ENCODE measurements at places on chromosomes 12 and 14. TPM values are rescaled to one million over a fixed set of nuclear protein-coding genes. Genes with fewer than 3 reads are reported as not detected.

DNA sequence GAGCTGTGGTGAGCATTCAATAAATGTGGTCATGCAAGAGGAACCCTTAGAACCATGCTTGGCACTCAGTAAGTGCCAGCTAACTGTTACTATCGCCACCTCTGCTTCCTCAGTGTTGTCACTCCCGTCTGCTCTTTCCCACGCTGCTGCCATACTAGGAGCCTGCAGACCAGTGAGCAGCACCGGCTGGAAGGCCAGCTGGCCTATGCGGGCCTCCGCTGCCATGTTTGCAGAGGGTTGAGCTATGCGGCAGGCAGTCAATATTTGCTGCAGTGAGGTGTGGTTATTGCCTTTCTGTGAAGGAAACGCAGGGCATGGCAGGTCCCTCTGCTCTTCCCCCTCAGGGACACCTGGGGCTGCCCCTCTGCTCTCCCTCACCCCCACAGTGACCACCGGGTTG, 13.0 kb downstream of the KMT5A start:
- DNase-seq = no peak

DNA sequence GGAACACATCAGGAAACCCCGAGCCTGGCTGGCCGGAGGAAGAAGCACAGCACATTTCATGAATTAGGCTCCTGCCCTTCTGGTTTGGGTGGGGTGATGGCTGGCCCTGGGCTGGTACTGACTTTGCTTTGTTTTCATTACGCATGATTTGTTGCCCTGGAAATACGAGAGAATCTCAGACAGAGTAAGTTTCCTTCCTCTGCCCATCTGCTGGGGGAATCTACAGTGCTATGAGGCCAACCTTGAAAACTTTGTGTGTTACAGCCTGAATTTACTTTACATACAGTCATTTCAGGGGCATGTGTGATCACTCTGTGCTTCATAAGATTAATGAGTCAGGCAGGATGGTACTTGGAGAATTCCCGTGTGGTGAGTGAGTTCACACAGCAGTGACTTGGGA, 20.5 kb upstream of the SLC5A8 start:
- DNase-seq = no peak

- no peak for DNase-seq
Measured at GRCh38 chr12:104834607-104835006, 123.5 kb downstream of the SLC41A2 start.

- no peak for DNase-seq
Measured at GRCh38 chr12:123867141-123867540, 105.0 kb downstream of the DNAH10 start.

DNA sequence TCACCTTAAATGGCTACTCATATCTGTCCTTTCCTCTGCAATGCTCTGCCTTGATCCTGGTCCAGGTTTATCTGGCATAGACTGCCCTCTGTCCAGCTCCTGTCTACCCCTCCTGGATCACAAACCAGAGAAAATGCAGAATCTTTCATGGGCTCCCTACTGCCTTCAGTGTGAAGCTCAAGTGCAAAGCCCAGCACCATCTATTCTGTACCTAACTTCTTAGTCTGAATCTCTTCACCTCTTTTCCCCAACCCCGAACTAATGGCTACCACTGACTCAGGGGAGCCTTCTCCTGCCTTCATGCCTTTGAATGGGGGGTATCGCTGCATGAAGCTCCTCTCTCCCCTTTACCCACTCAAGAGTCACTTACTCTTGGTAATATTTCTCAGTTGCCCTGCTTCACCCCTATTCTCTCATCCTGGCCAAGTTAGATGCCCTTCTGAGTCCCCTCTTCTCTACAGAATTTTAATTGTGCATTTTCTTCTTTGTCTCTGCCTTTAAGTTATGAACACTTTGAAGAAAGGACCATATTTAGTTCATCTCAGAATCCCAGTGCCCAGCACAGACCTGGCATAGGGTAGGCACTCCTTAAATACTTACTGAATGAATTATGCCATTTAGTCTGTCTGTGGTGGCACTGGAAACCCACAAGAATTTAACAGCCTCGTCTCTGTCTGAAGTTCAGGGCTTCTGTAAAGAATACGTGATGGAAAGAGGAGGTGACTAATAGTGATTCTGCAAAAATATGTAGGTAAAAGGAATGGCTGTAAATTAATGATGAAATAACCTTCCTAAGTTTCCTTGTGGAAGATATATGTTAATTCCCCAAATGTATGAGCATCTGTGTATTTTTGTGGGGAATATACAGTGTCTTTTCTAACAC, 191.3 kb upstream of the AMIGO2 start:
- DNase-seq = peak; percentile 16

DNA sequence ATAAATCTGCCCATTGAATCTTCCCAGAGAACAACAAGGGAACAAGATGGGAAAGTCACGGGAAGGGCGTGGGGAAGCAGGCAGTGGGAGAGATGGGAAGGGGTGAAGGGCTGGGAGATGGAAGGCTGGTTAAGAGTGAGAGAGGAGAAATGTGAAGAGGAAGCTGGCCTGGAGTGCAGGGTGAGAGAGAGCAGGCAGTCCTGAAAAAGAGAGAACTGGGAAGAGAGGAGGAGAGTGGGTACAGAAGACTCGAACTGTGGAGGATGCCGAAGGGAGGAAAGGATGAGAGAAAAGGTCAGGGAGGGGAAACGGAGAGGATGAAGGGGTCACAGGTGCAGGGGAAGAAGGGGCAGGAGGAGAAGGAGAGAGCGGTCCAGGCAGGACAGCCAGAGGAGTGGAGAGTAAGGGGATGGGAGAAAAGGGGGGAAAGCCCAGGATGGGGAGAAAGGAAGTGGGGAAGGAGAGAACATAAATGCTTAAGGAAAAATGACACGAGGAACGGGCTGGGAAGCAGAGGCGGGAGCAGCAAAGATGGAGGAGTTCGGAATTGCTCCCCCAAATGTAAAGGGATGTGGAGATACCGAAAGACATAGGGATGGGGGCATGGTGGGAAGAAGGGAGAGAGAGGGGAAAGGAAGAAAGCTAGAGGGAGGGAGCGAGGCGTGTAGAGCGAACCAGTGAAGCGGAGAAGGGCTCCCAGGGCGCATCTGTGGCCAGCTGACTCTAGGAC, 1.2 kb downstream of the PIANP start:
- no peak for DNase-seq

DNA sequence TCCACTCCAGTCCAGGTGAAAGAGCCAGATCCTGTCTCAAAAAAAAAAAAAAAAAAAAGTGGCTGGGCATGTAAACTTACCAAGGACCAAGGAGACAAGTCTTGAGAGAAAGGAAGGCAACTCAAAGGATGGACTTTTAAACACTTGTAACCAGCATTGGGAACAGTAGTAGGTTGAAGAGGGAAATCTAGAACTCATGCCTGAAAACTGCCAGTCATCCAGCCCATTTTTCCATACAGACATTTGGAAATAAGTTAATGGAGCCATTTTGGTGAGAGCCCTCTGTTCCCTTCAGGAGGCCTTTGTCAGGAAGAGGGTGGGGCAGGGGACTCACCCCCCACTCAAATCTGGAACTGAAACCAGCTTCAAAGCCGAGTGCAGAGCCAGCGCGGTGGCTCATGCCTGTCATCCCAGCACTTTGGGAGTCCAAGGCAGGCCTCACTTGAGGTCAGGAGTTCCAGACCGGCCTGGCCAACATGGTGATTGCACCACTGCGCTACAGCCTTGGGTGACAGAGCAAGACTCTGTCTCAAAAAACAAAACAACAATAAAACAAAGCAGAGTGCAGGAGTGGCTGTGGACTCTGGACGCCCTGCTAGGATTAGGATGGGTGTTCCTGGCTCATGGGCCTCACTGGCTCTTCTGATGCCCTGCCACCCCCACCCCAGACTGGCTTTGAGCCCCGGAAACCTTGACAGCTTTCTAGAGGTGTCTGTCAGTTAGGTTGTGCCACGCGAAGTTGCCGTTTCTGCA, 1.6 kb upstream of the MLXIP start:
- DNase-seq = no peak

DNA sequence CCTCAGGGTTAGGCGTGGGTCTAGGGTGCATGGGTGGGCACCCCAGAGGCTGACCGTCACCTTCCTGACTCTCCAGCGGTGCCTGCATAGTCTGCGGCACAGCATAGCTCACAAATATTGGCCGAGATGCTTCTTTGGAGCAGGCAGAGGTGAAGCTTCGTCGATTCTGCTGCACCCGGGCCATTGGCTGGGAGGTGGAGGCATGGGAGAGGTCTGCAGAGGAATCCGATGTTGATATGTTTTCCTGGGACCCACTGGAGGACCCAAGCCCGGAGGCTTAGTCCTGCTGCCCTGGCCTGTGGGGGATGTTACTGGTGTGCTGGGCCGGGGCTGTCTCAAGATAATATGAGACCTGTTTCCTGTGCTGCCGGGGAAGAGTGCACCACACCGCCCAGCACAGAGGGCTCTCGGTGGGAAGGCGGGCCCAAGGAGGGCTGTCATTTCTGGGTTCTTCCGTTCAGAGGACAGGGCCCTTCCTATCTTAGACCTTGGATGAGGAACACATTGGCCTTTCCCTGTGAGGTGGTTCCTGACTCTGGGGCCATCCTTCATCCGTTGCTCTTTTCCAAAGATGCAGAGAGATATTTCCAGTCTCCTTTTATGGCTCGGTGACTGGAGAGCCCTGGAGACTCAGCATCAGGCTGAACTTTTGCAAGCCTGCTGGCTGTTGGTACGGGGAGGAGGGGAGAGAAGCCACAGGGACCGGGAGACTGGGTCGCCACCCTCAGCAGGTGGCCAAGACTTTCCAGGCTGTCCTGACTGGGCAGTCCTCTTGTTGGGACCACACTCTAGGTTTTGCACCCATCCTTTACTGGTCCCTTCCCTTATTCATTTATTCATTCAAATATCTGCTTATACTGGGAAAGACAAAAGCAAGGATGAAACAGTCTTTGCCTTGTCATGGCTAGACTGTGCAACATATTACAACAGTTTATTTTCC, 143.5 kb downstream of the TSPAN9 start:
- DNase-seq = no peak

- no peak for DNase-seq
Measured at GRCh38 chr12:85280984-85281630, 1.1 kb downstream of the ALX1 start.

DNA sequence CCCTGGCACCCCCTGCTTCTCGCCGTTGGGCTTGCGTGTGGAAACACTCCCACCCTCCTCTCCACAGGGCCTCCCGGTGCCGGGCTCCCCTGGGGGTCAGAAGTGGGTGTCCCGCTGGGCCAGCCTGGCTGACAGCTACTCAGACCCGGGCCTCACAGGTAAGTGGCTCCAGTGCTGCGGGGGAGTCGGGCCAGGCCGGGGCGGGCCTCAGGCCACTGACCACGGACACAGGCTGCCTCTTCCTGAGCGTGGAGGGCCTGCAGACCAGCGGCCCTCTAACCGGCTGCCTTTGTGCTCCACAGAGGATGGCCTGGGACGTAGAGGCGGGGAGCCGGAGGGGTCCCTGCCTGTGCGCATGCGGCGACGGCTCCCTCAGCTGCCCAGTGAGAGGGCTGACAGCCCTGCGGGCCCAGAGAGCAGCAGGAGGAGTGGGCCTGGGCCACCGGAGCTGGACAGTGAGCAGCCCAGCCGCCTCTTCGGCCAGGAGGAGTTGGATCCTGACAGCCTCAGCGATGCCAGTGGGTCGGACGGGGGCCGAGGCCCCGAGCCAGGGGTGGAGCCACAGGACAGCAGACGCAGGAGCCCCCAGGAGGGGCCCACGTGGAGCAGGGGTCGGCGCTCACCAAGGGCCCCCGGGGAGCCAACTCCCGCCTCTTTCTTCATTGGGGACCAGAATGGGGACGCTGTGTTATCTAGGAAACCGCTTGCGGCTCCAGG, 21.1 kb downstream of the CEP170B start:
- no peak for DNase-seq

GRCh38 chr14:33127531-33127930, 188.9 kb downstream of the NPAS3 start:
- peak; percentile 65 for DNase-seq

GRCh38 chr14:70982200-70982599, 74.9 kb downstream of the PCNX1 start:
- DNase-seq = peak; percentile 4

GRCh38 chr12:2832550-2833127, 2.2 kb downstream of the NRIP2 start:
- DNase-seq = no peak

DNA sequence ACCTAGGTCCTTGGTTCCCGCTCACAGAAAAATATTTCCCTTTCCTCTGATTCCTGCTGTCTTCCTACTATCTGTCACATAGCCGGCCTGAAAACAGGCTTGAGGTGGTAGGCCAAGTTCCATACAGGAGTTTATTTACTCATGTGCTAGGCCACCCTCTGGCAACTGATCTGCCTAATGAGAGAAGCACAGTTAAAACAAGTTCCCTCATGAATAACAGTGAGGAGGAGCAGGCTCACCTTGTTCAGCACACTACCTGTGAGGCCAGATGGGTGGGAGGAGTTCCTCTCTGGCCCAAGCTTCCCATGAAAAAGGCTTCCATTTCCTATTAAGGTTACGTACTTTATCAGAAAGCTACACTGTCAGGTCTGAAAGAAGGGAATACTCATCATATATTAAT, 206.0 kb downstream of the MYRFL start:
- DNase-seq = no peak

DNA sequence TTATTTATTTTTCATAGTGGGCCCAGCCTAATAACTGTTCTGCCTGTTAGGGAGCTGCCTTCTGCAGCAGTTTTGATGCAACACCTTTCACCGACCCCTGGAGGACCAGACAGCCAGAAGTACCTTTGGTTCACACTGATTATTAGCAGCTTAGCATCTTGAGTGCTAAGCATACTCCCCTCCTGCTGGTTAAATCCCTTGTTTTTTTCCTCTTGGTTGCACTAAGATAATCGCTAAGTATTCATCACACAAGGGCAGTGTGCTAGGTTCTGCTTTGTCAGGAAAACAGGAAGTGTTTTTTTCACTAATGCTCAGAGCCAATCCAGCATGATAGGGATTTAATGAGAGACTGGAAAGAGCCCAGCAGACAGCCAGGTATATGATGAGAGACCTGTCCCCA, 437.0 kb downstream of the FUT8 start:
- DNase-seq = no peak

GRCh38 chr12:19450362-19450761, 11.1 kb downstream of the AEBP2 start:
- no peak for DNase-seq

- DNase-seq = peak; percentile 94
Measured at GRCh38 chr14:75310295-75311111, 31.9 kb downstream of the FOS start.

- DNase-seq = peak; percentile 35
Measured at GRCh38 chr12:12240662-12241340, 26.0 kb downstream of the LRP6 start.

DNA sequence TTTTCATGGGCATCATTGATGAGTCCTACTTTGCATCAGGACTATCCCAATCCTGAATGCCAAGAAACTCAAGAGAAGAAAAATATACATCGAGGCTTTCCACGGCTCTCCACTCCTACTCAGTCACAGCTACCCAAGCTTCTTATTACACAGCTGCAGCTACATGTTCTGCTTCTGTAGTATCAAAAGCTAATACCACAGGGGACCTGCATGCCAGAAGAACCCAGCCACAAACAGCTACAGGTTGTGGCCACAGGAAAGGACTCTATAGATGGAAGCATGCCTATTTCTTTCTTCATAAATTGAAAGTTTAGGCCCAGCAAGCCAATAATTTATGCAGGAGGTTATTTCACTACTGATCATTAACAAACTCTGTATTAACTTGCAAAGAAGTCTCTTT, 209.7 kb upstream of the EGLN3 start:
- no peak for DNase-seq

Gene KRT83
- not detected for total RNA-seq

Gene RNASE3
- not detected for total RNA-seq

Gene SDR9C7
- not detected for total RNA-seq

Gene ADGRD1
- 0.20 TPM for total RNA-seq

Gene LGR5
- not detected for total RNA-seq

Gene NRL
- total RNA-seq = 1.6 TPM

Gene LMO3
- total RNA-seq = under 0.01 TPM

Gene GPRC5D
- total RNA-seq = not detected

Gene LTB4R2
- 2.8 TPM for total RNA-seq

Gene HOXC12
- not detected for total RNA-seq

Gene KRT75
- not detected for total RNA-seq
